ENCODE measurements at places on chromosomes 6 and 20.

DNA sequence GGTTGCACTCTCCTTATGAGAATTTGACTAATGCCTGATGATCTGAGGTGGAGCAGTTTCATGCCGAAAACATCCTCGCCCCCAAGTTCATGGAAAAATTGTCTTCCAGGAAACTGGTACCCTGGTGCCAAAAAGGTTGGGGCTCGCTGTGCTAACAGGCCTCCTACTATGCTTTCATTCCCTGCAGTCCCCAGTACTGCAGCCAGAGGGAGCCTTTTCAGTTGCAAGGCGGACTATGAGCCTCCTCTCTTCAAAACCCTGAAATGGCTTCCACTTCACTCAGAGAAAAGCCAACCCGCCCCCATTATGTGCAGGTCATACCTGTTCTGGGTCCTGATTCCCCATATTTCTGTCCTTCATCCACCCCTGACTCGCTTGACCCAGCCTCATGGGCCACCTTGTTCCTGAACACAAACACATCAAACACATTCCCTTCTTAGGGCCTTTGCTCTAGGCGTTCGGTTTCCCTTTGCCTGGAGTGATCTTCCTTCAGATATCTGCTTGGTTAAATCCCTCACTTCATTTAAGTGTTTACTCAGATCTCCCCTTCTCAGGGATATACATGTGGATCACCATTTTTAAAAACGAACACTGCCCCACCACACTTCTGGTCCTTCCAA is 173.7 kb downstream of the PHACTR1 start:
- no peak for DNase-seq

- no peak for DNase-seq
Observed at GRCh38 chr20:47165376-47165865, 191.1 kb downstream of the ZMYND8 start.

- no peak for DNase-seq
Observed at GRCh38 chr6:467671-468082, 76.1 kb downstream of the IRF4 start.

- DNase-seq = peak; percentile 5
Observed at GRCh38 chr20:37986044-37986858, 47.0 kb downstream of the TTI1 start.

DNA sequence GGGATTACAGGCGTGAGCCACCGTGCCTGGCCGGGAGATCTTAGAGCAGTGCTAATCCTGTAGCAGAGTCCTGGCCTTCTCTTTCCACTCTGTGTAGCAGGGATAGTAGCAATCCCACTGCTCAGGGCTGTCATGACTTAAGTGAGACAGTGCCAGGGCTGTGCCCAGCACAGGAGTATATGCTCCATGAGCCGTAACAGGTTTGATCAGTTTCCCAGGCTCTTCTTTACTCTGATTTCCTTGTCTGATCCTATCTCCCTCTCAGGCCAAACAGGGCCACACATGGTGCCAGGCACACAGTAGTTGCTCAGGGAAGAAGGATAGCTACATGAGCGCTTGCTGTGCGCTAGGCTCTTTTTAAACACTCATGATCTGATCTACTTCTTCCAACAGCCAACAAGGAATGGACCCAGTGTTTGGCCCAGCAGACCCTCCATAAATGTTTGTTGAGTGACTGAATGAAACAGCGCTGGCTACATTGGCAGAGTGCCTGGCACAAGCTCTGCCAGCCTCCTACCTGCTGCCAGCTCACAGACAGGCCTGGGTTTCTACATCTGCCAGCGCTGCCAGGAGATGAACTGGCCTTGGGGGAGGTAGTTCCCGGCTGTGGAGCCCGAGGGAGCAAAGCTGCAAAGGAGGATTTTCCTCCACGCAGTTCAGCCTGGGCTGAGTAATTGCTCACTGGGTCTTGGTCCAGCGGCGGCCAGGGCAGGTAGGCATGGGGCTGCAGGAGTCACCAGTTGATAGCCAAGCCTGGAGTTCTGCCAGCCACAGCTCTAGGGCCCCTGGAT is 36.9 kb downstream of the SNAI1 start:
- DNase-seq = no peak

GRCh38 chr6:55108134-55109130 is 65.9 kb upstream of the HCRTR2 start:
- DNase-seq = peak; percentile 45

GRCh38 chr6:75952128-75952527 is 120.3 kb downstream of the IMPG1 start:
- no peak for DNase-seq

DNA sequence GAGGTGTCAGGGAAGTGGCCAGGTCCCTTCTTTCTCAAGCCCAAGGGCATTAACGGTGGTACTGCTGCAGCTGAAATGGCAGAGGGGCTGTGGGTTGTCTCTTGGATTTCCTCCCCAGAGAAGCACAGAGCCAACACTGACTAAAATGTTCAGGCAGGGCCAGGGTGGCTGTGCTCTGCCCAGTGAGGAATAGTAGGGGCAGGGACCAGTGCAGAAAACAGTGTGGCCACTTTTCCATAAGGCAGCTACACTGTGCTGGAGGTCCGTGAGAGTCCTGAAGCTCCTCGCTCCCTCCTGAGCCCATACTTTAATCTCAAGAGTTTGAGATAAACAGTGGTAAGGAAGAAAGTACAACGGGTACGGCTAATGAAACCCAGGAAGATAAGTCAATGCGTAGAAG is 4.5 kb downstream of the LPA start:
- DNase-seq = no peak

GRCh38 chr6:74439123-74439811 is 743.3 kb downstream of the CD109 start:
- peak; percentile 28 for DNase-seq

DNA sequence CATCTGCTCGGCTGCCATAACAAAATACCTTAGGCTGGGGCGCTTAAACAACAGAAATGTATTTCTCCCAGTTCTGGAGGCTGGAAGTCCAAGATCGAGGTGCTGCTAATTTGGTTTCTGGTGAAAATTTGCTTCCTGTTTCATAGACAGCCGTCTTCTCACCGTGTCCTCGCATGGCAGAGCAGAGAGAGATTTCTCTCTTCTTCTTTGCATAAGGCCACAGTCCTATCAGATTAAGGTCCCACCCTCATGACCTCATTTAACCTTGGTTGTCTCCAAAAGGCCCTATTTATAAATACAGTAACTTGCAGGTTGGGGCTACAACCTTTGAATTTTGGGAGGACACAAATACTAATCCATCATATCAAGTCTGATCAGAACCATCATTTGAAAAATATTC is 544.3 kb downstream of the KIF16B start:
- no peak for DNase-seq

DNA sequence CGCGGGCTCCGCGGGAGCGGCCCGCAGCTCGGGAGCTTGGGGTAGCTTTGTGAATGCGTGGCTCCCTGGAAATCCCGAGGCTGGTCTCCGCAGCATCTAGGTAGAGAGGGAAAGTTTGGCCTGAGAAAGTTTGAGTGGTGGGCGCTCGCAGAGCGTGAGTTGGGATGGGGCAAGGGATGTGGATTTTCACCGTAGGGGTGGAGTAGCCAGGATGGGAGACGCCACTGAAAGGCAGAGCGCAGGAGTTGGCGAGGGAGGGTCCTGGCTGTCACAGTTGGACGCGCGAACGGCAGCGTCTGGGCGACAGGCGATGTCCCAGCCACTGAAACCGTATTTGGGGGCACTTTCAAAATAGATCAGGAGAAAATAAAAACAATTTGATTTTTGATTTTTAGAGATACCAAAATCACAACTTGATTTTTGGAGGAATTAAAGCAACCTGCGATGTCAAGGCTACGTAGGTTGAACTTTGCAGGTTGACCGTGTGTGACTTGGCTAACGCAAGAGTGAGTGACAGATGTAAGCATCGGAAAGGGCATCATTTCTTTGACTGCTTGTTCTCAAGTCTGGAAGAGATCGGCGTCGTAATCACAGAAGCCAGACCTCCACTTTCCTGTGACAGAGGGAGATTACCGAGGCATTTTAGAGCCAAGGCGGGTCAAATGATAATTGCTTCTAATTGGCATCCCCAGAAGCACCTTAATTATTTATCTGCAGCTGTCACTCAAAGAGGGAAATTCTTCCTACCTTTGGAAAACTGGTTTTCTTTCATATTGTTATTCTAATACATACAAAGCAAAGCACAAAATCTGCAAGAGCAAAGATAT is 646 bp downstream of the HEY2 start:
- no peak for DNase-seq

DNA sequence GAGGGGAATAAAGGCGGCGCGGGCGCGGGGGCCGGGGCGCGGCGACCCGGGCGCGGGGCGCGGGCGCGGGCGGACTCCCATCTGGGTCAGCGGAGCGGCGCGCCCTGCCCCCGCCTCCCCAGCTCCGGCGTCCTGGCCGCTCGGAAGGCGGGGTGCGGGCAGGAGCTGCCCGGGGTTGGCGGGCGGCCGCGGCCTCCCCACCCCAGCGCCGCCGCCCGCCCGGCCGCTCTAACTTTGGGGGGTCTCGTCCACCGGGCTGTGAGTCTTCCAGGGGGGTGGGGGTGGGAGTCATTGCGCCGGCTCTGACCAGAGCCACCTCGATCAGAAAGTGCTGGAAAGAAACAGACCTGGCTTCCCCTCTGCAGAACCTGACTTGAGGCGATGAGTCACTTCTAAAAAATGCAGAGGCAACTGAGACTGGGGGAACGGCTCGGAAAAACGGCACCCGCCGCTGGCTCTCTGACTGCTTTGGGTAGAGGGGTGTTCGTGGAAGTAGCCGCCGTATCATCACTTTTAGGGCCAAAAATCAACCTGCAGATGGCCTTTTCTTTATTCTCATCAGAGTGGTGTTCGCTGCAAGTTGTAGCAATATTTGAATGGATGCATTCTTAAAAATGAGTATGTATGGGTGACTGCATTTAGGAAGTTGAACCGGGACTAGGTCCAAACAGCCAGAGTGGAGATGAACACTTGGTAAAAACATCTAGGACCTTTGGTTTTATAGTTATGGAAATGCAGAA is 667 bp downstream of the CAP2 start:
- DNase-seq = peak; percentile 89

DNA sequence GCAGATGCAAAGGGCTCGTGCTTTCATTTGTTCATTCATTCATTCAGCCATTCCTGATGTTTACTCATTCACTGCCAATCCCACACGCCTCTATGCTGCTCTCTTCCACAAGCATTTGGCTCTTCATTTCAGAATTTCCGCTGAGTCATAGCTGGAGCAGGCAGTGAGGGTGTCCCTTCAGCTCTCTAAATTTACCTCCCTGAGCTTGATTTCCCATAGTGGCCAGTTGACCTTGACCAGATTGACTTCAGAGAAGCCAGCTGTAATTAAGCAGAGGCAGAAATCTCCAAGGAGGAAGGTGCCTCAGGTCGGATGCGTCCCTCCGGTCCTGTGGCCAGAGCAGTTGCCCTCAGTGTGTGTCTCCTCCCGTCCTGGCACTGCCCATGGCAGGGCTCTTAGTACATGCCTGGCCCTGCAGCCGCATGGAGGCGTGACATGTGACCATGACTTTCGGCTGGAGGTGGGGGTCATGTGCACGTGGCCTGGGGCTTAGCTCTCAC is 267.2 kb upstream of the ECI2 start:
- DNase-seq = peak; percentile 77

DNA sequence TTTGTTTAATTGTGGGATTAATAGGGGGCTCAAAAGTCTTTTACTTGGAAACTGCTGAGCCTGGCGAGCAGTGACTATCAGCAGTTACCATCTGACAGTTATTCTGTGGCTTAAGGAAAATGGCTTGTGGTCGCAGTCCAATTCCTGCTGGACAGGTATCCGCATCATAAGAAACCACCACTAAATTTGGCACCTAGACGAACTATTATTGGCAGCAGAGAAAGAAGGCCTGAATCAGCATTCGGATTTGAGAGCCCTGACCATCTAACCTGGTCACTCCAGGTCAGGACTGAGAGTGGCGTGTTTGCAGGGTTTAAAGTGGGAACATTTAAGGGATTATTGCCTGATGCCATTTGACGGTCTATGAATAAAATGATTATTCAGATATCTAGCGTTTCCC is 146.4 kb downstream of the RPS12 start:
- DNase-seq = no peak

All from adipocyte (in vitro differentiated cells).